ENCODE measurements at places on chromosomes 13 and 19.
A peak's percentile ranks its signal among the peaks of the same experiment; 100 is the strongest.

DNA sequence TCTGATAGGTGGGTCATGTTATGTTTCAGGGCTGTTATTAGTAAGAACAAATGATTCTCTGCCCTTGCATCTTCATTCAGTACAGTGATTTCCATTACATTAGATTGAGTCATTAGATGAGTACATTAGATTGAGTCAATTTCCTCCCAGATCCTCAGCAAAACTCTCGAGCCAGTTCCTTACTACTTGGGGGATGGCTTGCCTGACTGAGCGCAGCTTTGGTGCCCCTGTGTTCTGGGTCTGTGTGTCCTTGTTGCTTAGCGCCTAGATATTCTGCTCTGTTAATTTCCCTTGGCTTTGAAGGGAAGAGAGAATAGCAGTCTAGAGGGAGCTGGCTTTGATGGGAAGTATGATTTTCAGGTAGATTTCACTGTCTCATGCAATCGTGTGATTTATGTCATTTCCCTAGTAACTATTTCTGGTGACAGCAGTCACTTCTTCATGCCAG lies 19.1 kb upstream of the SCEL start:
- peak; percentile 62 for DNase-seq

DNA sequence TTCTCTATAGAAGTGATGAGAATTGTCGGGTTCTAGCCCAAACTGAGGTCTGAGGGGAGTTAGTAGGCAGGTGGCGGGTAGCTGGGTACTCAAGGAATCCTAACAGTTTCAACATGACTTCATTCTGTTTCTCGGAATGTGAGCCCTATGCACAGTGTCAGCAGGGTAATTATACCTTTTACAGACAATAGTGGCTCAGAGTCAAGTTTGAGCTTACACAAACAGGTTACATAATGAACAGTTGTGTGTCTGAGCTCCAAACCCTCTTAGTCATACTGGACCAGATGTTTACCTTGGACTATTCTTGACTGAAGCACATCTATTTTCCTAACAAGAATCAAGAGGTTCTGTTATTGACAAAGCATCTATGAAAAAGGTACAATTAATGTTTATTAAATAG lies 1066.7 kb upstream of the PCDH20 start:
- DNase-seq, result no peak

- no peak for DNase-seq
Measured at GRCh38 chr13:84653915-84654534, 771.8 kb upstream of the SLITRK1 start.

DNA sequence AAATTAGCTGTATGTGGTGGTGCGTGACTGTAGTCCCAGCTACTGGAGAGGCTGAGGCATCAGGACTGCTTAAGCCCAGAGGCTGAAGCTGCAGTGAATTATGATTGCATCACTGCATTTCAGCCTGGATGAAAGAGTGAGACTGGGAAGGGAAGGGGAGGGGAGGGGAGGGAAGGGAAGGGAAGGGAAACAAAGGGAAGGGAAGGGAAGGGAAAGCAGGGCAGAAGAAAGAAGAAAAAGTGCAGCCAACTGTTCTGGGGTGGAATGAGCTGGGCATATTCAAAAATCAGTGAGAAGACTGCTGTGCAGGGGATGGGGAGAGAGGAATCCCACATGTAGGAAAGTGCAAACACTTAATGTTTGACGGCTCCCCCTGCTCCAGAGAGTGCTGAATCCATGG lies 905.5 kb downstream of the UQCRFS1 start:
- DNase-seq, result peak; percentile 81

- DNase-seq, result no peak
Measured at GRCh38 chr13:56864451-56864850, 276.3 kb upstream of the PRR20A start.

GRCh38 chr13:66459634-66460033 lies 770.5 kb downstream of the PCDH9 start:
- no peak for DNase-seq

GRCh38 chr13:109436055-109436622 lies 350.2 kb downstream of the IRS2 start:
- no peak for DNase-seq

DNA sequence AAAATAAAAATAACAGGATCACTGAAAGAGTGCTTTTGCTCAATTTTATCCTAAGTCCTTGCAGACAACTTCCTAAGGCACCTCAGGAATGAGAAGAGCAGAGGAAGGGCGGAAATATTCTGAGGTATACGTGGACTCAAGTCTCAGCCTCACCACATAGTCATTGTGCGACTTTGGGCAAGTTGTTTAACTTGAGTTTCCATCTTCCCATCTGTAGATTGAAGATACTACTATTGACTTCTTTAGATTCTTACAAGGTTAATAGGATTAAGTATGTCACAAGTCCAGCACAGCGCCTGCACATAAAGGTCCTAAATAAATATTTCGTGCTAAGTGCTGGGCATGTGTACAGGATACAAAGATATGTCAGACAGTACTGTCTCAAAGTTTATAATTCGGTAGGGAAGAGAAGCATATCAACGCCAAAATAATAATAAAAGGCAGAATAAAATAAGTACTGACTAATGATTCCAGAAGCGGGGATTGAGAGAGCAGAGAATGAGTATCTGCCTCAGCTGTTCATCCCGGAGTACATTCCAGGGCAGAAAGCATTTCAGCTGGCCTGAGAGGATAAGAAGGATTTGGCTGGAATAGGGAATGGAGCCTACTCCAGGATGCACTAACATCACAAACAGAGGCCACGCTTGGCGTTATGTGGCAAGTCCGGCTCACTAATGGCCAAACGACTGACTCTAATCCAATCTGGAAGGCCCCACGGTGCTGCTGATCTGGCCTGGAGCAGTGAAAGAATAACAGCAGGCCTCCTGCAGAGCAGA lies 139.7 kb downstream of the FLT1 start:
- DNase-seq, result no peak

DNA sequence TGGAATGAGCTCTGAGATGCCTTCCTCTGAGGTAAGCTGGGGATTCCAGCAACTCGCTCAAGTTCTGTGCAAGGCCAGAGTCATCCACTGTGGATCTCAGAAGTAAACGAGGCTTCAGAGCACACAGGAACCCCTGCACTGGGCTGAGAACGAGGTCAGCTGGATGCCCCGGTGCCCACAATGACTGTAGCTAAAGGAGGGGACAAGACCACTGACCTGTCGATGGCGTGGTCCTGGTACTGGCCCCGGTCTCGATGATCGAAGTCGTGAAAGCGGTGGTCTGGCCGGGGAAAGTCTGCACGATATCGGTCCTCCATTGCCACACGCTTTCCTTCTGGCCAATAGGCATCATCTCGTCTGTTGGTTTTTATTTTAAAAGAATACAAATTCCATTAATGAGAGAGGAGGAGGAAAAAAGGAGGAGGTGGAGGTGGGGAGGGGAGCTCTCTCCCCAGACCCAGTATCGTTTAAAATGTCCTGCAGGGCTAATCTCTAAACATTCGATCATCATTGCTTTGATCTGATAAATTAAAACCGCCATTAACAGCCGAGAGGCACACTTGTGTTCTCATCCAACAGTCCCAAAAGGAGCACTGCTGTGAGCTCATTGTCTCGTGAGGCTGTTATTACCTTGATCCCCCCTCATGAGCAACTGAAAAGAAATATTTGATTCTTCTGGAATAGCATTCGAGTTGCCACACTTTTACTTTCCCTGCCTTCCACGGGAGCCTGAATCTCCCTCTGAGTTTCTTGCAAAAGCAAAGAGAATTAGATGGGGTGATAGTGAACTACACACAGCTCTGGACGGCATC lies 25.0 kb upstream of the TINCR start:
- no peak for DNase-seq

- no peak for DNase-seq
Measured at GRCh38 chr13:21218351-21219035, 42.0 kb downstream of the MRPL57 start.

GRCh38 chr19:18919900-18920214 lies 342 bp downstream of the DDX49 start:
- DNase-seq, result no peak

- DNase-seq, result no peak
Measured at GRCh38 chr19:3570606-3571011, 2.1 kb upstream of the HMG20B start.

DNA sequence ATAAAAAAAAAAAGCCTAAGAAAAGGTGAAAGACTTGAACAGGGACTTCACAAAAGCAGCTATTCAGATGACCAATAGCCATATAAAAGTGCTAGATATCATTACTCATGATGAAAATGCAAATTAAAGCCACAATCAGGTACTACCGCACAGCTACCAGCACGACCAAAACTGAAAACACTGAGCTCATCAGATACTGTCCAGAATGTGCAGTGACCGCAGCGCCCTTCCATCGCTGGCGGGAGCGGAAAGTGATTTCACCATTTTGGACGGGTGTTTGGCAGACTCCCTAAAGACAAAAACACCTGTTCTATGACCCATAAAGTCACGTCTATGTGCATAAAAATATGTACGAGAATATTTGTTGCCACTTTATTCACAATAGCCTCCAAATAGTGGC lies 60.7 kb downstream of the SLC6A16 start:
- DNase-seq, result no peak

- DNase-seq, result no peak
Measured at GRCh38 chr19:3660493-3661219, 34.1 kb upstream of the CACTIN start.

DNA sequence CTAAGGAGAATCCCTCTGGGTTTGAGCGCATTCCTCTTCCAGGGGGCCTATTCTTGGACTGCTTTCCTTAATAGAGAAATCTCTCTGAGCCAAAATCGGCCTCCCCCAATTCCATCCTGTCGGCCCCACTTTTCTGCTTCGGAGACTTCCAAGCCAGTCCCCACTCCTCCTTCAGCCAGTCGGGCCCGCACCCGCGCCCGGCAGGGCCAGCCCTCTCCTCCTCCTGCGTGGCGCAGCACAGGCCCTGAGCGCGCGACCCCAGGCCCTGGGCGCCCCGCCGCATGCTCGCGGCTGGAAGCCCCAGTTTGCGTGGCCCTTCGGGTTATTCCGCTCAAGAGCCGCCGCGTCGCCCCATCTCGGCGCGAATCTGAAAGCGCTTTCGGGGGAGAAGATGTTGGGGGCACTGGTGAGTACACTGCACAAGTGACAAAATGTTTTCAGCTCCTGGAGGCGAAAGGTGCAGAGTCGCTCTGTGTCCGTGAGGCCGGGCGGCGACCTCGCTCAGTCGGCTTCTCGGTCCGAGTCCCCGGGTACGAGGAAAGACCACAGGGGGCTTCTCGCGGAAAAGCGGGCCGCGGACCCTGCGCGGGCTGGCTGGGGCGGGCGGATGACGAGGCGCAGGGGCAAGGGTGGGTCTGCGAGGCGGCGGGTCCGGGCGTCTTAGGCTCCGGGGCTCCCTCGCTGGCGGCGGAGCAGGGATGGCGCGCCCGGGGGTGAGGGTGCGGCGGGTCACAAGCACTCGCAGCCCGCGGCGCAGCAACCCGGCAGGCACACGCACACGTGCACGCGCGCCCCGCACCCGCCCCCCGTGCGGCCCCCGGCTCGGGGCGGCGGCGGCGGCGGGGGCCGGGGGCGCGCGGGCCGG lies at the start of gene IL17D:
Gene IL17D, plus strand, starts transcription at position 785 of the 865 bp plus-strand sequence. CDS start 303 bp downstream, outside the sequence.
- DNase-seq, result no peak

DNA sequence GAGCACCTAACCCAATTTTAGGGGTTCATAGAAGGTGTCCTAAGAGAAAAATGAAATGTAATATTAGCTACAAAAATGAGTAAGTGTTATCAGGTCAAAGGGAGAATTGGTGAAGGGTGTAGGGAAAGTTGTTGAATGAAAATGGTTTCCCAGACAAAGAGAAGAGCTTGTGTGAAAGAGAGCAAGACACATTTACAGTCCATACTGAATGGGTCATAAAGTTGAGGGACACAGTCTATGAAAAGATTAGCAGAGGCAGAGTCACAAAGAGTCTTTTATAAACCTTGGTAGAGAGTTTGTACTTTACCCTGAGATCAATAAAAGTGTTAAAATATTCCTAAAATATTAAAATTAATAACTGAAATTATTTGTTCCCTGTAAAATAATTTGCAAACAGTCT lies 759.4 kb downstream of the DIAPH3 start:
- DNase-seq, result no peak

DNA sequence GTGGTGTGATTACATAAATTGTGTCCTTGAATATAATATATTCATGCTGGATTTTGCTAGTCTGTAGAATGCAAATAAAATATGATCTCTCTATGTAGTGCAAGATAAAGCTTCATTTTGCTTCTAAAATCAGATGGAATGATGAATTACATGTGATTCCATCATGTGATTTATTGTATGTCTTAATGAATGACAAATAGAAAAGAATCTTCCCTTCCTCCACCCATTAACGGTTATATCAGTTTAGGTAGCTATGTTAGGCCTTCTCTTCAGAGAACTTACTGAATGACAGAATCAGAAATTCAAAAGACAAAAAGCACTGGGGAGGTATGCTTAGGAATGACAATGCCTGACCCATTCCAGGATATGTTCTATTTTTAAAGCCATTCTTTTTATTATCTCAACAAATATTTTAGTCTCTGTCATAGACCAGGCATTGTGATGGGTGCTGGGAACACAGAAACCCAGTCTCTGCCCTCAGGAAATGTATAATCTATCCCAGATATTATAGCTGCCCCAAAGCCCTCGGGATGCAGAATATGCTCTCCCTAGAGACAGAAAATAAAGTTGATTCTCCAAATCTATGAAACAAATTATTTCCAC lies 90.6 kb downstream of the TEX26 start:
- DNase-seq, result no peak

DNA sequence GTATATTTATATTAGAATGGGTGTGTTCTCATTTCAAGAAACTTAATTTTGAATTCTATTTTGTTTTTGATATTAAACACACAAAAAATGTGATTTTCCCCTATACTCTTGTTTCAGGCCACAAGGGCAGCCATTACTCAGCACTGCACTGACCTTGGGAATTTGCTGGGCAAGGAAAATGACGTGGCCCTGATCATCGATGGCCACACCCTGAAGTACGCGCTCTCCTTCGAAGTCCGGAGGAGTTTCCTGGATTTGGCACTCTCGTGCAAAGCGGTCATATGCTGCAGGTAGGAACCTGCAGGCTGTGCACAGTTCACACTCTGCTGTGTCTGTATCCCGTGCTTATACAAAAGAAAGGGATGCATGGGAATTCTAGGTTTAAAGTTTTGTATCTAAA lies 327.3 kb downstream of the ATP8A2 start:
- no peak for DNase-seq

DNA sequence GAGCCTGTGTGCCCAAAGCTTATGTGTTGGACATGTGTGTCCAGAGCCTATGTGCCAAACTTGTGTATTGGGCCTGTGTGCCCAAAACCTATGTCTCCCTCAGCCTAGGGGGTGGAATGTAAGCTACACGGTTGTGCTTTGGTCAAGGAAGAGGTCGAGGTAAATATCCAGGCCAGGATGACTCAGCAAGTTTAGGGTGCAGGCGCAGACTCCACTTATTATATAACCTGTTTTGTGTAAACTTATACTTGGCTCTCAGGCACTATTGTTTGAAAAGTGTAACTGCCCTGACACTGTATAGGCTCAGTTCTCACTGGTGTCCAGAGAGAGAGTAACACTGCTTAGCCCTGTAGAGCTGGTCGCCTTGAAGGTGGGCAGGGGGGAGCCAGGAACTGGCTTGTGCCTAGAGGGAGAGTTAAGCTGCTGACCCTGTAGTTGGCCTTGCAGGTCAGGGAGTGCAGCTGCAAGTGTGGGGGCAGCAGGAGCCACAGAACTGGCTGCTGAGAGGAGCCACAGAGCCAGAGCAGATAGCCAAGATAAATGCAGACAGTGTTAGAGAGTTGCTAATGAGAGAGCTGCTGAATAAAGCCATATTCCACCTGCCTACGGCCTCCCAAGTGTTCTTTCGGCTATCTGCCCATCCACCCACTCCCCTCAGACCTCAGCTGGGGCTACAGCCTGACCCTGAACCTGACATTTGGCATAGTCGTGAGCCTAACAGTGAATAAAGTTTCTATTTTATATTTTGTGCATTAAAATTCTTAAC lies 517.2 kb upstream of the SLITRK1 start:
- DNase-seq, result no peak
